LHCN-M2 (cell line): ENCODE measurements at places on chromosomes 4 and X. TPM values are rescaled to one million over a fixed set of nuclear protein-coding genes. Genes with fewer than 3 reads are reported as not detected.

The NHS gene
- 0.23 and 0.38 TPM in 2 replicates for total RNA-seq

The CT45A7 gene
- not detected in 2 replicates for total RNA-seq

The XAGE2 gene
- not detected in 2 replicates for total RNA-seq

The CLDN2 gene
- total RNA-seq: 0.06 TPM in 1 of 2 replicates, not detected in the other

The MAGEA2 gene
- total RNA-seq: not detected in 2 replicates

The ADAM29 gene
- not detected in 2 replicates for total RNA-seq

DNA sequence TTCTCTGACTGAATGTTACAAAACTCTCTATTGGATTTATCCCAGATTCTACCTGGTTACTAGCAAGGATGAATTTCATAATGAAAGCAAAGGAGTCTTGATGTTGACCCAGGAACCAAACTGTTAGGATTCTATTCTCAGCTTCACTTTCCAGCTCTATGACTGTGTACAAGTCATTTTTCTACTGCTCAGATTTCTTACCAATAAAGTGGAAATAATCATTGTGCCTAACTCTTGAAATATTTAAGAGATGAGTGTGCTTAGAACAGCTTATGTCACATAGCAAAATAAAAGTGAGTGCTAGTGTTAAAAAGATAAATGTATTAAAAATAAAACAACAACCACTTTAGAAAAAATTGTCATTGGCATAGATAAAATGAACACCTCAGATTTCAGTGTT, 45.6 kb downstream of the EPHA5 start:
- peak; percentile 21 for DNase-seq

GRCh38 chrX:12979026-12979607, 4.2 kb downstream of the TMSB4X start:
- no peak for DNase-seq

DNA sequence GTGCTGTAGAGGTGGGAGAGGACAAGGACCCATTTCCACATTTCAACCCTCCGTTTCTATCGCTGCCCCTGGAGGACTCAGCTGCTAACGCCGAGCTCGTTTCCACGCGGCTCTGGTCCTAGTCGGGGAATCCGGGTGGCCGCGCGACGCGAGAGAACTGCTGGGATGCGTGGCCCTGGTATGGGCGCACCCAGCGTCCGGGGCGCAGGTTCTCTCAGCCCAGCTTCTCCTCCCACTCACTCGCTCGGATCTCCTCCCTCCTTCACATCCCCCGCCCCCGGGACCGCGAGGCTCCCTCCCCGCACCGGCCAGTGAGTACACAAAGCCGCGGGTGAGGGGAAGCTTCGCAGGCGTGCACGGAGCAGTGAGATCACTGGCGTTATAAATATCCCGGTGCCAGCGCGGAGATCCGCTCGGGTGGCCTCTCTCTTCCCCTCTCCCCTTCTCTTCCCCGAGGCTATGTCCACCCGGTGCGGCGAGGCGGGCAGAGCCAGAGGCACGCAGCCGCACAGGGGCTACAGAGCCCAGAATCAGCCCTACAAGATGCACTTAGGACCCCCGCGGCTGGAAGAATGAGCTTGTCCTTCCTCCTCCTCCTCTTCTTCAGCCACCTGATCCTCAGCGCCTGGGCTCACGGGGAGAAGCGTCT, at the start of gene FGF5:
Gene FGF5 (plus strand): TSS at position 412 of the 649 bp plus-strand sequence. CDS start 161 bp downstream, at position 573.
- DNase-seq: peak; percentile 91

- DNase-seq: no peak
These were observed 92.1 kb downstream of the RELL1 start for GRCh38 chr4:37594099-37594498.

- DNase-seq: peak; percentile 25
These were observed 24.2 kb upstream of the SLC2A9 start for GRCh38 chr4:10045481-10045880.

GRCh38 chrX:40043895-40044294, 53.9 kb downstream of the BCOR start:
- DNase-seq: no peak

DNA sequence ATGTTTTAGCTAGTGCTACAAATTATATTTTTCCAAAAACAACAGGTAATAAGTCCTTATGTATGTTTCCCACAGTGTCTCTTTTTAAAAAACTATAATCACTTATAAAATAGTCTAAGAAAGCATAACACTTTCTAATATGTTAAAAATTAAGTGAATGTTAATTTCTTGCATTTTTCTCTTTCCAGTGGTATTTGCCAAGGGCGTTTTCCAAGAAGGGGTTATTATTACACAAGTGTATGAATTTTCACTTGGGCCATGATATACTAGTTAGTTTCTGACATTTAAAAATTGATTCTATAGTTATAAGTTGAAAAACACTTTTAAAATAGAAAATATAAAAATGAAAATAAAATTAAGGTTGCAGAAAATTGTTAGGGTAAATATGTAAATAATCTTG, 74.6 kb downstream of the ARSJ start:
- DNase-seq: no peak

The DCK gene
- 52.8 and 53.4 TPM in 2 replicates for total RNA-seq

GRCh38 chr4:111633663-111634266, 511.5 kb upstream of the FAM241A start:
- DNase-seq: no peak

DNA sequence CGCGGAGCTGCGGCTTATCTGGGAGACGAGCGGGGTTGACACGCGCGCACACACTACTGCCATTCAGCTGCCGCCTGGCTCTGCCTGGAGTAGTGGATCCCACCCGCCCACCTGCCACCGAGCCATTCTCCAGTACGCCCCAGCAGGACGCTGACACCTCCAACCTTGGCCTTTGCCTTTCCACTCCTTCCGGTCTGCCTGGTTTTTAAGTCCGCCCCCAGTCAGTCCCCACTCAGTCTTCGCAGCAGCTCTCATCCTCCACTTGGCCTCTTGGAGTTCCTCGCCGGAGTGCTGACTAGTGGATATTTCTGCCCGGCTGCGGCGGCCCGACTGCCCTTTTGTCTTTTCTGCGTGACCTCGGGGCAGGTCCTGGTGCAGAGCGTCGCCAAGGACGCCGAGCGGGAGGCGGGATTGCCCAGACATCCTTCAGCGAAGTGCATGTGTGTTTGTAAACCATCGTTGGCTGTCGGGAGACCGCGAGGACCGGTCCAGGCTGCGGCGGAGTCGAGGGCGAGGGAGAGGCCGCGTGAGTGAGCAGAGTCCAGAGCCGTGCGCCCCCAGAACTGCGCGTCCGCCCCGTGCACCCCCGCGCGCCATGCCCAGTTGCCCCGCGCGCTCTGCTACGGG, 1.1 kb downstream of the SLIT2 start:
- DNase-seq: no peak

GRCh38 chr4:75028196-75028854, 95.4 kb downstream of the PARM1 start:
- DNase-seq: no peak

The ATOH1 gene
- not detected in 2 replicates for total RNA-seq

The SMIM31 gene
- total RNA-seq: not detected in 2 replicates

GRCh38 chr4:3040452-3041191, 33.7 kb downstream of the HTT-AS start:
- no peak for DNase-seq

DNA sequence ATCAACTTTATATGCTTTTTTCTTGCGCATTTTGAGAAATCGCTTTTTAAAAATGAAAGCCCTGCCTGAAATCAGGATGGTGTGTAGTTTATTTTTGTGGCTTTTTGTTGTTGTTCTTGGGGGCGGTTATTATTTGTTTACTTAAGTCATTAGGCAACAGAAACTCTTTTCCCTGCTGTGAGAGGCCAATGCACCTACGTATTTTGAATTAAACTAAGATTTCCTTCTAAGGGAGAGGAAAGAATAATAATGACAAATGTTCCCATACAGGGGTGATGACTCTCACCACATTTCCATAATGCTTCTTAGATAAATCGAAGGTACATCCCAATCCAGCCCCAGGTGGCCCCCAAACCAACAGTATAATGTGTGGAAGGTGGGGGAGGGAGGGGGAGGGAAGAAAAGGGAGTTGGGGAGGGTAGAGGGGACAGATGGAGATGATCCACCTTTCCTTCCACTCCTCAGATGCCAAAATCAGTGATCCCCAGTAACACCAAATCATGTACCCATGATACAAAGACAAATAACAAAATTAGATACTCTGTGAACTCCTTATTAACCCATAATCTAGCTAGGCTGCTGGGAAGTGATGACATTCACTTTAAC, 39.6 kb downstream of the ZNF827 start:
- DNase-seq: no peak

- DNase-seq: peak; percentile 37
These were observed 15.0 kb downstream of the C4orf51 start for GRCh38 chr4:145694929-145695328.

DNA sequence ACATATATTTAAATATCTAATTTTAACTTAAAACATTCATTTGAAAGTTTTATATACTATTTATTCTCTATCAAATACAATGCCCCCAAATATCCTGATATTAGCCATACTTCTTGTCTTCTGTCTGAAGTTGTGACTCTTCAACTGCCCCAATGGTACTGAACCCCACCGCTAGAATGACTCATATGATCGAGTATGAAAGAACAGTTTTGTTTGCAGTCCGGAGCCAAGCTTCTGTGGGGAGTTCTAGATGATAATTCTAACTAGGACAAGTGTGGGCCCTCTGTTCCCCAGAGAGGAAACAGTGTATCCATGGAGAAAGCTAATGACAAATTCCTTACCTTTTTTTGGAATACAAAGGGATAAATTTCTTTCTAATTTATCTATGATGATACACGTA, 24.7 kb upstream of the CT47A1 start:
- no peak for DNase-seq

The NXF2 gene
- total RNA-seq: not detected in 2 replicates

- DNase-seq: no peak
These were observed 100.0 kb upstream of the DIPK2B start for GRCh38 chrX:45300638-45301037.

The HSFX2 gene
- not detected in 2 replicates for total RNA-seq

GRCh38 chr4:116599859-116600258, 485.5 kb downstream of the TRAM1L1 start:
- DNase-seq: no peak

GRCh38 chr4:47050761-47051725, 19.7 kb downstream of the GABRB1 start:
- DNase-seq: no peak

DNA sequence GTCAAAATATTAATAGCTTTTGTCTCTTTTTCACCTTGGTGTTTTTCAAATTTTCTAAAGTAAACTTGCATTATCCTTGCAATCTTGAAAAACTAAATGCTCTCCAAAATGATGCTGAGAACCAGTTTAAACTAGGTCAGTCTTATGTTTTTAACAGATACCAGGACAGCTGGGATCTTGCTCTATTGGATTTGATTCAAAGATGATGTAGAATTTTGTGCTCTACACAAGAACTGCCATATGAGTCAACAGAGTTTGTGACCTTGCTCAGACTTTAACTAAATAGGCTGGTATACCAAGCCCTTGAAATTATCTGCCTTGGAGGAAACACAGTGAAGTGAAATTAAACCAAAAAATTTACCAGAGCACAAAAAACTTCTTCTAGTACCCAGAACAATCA, 991.1 kb downstream of the STPG2 start:
- DNase-seq: peak; percentile 74

- no peak for DNase-seq
These were observed 55.9 kb upstream of the RASSF6 start for GRCh38 chr4:73676136-73676535.

GRCh38 chrX:153003981-153004380, 10.1 kb upstream of the PNMA5 start:
- no peak for DNase-seq

- no peak for DNase-seq
These were observed 353.5 kb downstream of the FBXO8 start for GRCh38 chr4:173929921-173930320.

DNA sequence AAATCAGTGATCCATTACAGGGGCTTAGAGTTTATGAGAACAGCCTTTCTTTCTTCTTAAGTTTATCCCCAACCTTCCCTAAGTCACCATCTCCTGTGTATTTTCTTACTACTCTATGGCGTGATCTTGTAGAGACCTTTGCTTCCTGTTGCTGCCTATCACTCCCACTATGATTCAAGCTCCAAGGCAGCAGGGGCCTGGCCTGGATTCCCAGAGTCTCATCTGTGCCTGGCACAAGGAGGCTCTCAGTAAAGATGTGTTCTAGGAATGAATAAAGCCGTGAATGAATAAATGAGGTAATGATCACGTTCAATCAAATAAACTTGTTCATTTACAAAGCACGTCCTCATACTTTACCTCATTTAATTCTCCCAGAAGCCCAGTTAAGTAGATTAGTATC, 45.4 kb downstream of the CC2D2A start:
- no peak for DNase-seq

The RAB41 gene
- not detected in 2 replicates for total RNA-seq

- DNase-seq: peak; percentile 50
These were observed 295.1 kb downstream of the INPP4B start for GRCh38 chr4:142550965-142551364.

The GPRASP3 gene
- 1.7 and 4.5 TPM in 2 replicates for total RNA-seq

GRCh38 chr4:845836-846251, 19.9 kb upstream of the CPLX1 start:
- no peak for DNase-seq

- no peak for DNase-seq
These were observed 14.7 kb downstream of the ATP8A1 start for GRCh38 chr4:42642101-42642797.

- DNase-seq: no peak
These were observed 35.7 kb upstream of the ADGRA3 start for GRCh38 chr4:22551550-22551949.

DNA sequence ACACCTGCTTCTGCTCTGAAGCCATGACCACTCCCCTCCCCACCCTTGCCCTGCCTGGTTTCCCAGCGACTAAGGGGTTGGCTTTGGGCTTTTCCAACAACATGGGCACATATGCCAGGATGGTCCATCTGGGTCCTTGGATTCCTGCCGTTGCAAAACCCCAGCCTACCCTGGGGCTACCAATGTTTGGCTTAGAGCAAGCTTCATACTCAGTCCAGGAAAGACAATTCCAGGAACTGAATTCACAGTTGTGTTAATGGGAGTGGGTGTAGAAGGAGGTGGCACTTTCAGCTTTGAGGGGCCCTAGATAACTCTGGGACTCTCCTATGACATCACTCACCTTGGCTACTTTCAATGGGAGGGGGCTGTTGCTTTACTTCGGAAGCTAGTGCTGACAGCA, 9.0 kb downstream of the FGFBP1 start:
- no peak for DNase-seq

DNA sequence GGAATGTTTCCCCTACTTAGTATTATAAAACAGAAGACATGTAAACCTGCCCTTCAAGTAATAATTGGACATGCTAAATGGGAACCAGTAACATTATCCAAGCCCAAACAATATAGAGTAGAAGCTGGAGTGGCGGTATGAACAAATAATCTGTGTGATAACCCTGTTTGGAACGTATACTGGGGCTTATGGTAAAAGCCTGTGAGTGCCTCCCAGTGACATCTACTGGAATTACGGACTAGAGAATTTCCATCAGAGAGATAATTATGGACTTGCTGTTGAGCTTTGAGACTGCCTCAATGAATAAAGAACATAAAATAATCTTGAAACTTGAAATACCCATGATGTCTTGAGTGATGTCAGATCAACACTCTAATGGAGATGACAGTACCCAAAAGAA, 406.3 kb upstream of the GRIA3 start:
- DNase-seq: no peak

The GC gene
- not detected in 2 replicates for total RNA-seq

- peak; percentile 4 for DNase-seq
These were observed 98.3 kb upstream of the ANKRD50 start for GRCh38 chr4:124810827-124811226.

The PDLIM3 gene
- total RNA-seq: 783 and 1,256 TPM in 2 replicates

- no peak for DNase-seq
These were observed 136.7 kb upstream of the POF1B start for GRCh38 chrX:85516131-85516530.

The TMSB15A gene
- total RNA-seq: 14.5 and 20.8 TPM in 2 replicates
